Pancreas (tissue), 10 donors: ENCODE measurements at places on chromosomes 7 and 10.

GRCh38 chr7:150451833-150452461 lies 1.5 kb downstream of the GIMAP8 start:
- DNase-seq: no peak

DNA sequence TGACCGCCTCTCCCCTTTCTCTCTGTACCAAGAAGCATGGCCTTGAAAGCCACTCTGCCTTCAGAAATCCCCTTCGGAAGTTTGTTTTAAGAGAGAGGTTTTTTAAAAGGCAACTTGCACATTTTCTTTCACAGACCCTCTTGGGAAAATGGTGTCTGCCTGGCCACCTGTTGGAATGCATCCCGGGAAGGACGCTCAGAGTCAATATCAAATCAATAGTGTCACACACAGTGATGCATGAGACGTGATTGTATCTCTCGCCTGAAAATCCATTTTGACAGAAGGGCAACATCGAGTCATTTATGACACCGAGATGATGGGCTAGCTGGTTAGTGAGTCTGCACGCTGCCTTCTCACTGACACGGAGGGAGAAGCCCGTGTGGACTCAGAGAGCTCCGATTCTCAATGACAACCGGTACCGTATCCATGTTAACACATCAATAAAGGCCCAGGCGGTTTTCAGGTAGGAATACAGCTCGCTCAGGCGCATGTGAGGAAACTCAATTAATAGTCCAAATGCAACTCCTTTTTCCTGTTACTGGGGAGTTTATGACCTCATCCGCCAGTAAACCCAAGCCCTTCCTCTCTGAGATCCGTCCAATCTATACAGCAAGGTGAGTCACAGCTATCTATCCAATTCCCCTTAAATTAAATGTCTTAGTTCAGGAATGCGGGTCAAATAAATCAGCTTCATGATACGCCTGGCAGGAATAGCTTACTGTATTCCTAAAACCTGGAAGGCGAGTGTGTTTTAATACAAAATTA lies 621.5 kb upstream of the MKI67 start:
- no peak for DNase-seq

GRCh38 chr7:8379264-8379663 lies 54.1 kb upstream of the NXPH1 start:
- DNase-seq: no peak

GRCh38 chr7:54846273-54846672 lies 87.3 kb upstream of the SEC61G start:
- no peak for DNase-seq

GRCh38 chr7:41130561-41131236 lies 572.2 kb downstream of the INHBA start:
- DNase-seq: no peak

GRCh38 chr7:131057015-131057793 lies 270.5 kb upstream of the MKLN1 start:
- no peak for DNase-seq
